ENCODE measurements at places on chromosomes 4 and X. TPM values are rescaled to one million over a fixed set of nuclear protein-coding genes. Genes with fewer than 3 reads are reported as not detected.
A peak's percentile ranks its signal among the peaks of the same experiment; 100 is the strongest.

DNA sequence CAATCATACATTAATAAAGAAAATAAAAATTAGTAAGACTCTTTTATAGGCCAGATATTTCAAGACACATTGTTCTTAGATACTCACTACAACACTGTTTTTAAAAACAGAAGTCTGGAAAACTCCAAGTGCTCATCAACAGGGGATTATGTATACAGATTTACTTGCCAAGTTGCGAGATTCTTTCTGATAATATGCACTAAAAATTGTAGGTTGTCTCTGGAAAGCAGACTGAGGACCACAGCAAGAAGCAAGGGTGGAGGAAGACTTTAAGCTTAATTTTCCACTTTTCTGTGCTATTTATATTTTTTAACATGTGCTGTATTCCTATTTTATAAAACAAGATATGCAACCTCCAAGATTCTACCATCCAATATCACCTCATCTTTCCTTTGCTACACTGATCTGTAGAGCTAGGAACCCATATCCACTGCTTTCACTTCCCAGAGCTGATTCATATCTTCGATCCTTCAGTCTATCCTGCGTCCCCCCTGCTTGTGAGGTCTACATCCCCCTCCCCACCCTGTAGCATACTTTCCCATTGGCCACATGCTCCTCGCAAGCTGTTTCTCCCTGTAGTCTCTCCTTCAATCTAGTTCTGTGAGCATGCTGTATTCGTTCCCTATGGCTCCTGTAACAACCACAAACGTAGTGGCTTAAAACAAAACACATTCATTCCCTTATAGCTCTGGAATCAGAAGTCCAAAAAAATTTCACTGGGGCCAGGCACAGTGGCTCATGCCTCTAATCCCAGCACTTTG lies 15.7 kb downstream of the SOD3 start:
- H3K27me3 ChIP-seq, result no peaks in the 10 kb centered on the region
- H3K4me3 ChIP-seq, result no peak overlapping the region
- no peak for DNase-seq
- peaks cover 4% of the 10 kb centered on the region for H3K4me1 ChIP-seq
- H3K27ac ChIP-seq, result no peak overlapping the region

MXRA5 gene
- 20.9 TPM for total RNA-seq

LRCH2 gene
- total RNA-seq, result 2.5 TPM

DNA sequence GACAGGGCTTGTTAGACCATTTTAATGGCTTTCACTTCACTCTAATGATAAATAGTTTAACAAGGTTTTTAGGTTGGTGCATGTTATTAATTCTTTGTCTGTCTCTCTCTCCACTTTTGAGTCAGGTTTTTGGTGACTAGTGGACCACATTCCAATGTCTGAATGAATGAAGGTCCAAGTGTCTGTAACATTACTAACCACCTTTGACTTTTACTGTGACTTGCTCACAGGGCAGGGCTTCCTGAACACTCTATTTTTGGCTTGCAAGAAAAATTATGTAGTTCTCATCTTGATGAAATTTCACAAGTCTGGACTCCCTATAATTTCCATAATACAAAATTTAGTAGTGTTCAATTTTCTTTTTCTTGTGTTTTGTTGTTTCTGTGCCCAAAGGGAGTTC lies 78.9 kb upstream of the BMPR1B start:
- no peaks in the 10 kb centered on the region for H3K27me3 ChIP-seq
- H3K4me1 ChIP-seq, result peaks cover 27% of the 10 kb centered on the region
- no peak overlapping the region for H3K27ac ChIP-seq
- no peak overlapping the region for H3K4me3 ChIP-seq

CLDN24 gene
- not detected for total RNA-seq

DNA sequence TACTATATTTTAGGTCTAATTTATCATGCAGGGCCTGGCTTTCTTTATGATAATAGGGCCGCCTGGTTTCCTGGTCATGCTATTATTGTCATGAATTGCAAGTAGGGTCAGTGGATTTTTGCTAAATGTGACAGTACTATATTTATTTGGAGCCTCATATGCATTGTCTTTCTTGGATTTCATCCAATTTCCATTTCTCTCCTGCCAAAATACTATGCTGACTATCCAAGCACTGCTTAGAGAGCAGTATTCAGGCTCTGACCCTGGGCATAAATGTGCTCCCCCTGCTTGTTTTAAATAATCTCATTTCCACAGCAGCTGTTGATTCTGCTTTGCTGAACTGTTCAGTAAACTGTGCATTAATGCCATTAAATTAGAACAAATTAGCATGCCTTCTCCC lies 269.3 kb downstream of the GPM6A start:
- no peak overlapping the region for H3K4me3 ChIP-seq
- H3K4me1 ChIP-seq, result no peaks in the 10 kb centered on the region
- DNase-seq, result no peak

DNA sequence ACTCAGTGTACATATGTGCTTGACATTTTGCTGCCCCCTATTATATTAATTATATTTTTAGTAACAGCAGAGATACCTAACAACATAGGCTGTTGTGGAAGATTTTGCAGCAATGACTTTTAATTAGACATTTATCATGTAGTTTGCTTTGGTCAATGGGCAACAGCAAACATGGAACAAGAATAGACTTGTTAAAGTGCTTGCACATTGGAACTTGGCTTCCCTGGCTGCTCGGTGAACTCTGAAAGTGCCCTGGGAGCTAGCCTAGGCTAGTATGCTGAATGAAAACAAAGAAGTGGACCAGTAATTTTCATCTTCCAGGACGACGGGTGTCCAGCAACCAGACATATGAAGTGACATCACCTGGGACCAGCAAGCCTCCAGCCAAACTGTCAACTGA lies 1157.1 kb downstream of the ARAP2 start:
- no peak for DNase-seq
- H3K36me3 ChIP-seq, result no peaks in the 10 kb centered on the region
- no peak overlapping the region for H3K4me3 ChIP-seq

GRCh38 chrX:40402831-40403533 lies 177.8 kb upstream of the ATP6AP2 start:
- no peaks in the 10 kb centered on the region for H3K4me1 ChIP-seq
- no peaks in the 10 kb centered on the region for H3K36me3 ChIP-seq
- peak; percentile 79 for DNase-seq

- H3K4me3 ChIP-seq, result peak overlapping the region; percentile 79
- DNase-seq, result peak; percentile 94
- H3K4me1 ChIP-seq, result peaks cover 11% of the 10 kb centered on the region
- no peaks in the 10 kb centered on the region for H3K36me3 ChIP-seq
- H3K27me3 ChIP-seq, result no peaks in the 10 kb centered on the region
- peak overlapping the region; percentile 92 for H3K27ac ChIP-seq
Measured at GRCh38 chrX:52934704-52935469, 23.4 kb downstream of the FAM156A start.

TRAM1L1 gene
- total RNA-seq, result 4.3 TPM

DNA sequence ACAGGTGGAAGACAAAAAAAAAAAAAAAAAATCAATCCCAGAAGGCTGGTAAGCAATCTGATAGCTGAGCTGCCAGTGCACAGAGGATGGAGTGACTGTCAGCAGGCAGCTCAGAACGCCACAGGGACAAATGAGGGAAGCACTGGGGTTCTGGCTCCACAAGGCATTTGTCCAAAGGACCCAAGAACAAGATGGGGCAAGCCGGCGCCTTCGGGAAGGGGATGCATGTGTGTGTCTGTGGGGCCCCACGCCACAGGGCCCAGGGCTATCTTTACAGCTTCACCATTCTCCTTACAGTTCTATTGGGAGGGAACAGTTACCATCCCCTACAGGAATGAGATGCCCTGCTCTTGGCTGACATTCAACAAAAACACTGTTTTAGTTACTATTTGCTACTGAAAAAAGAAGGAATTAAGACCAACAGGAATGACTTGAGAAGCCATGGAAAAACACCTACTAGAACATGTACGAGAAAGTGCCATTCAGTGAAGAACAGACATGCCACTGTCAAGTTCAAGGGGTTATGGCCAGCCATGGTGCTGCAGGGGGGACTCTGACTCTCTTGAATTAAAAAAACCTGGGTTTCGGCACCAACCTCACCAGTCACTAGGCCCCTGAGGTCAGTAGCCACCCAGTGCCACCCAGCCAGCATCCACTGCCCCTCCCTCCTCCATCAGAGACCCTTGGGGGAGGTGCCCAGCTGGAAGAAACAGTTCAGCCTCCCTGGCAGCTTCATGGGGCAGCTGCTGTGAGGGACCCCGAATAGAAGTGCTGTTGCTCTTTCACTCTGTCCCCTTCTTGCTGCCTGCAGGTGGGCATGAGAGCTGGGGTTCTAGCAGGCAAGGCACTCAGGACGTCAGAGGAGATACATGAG lies 18.5 kb downstream of the WDR1 start:
- peak overlapping the region; percentile 99 for H3K27ac ChIP-seq
- H3K4me3 ChIP-seq, result no peak overlapping the region
- H3K27me3 ChIP-seq, result no peaks in the 10 kb centered on the region
- peak; percentile 78 for DNase-seq
- peaks cover 84% of the 10 kb centered on the region for H3K36me3 ChIP-seq
- H3K4me1 ChIP-seq, result peaks cover 85% of the 10 kb centered on the region

DNA sequence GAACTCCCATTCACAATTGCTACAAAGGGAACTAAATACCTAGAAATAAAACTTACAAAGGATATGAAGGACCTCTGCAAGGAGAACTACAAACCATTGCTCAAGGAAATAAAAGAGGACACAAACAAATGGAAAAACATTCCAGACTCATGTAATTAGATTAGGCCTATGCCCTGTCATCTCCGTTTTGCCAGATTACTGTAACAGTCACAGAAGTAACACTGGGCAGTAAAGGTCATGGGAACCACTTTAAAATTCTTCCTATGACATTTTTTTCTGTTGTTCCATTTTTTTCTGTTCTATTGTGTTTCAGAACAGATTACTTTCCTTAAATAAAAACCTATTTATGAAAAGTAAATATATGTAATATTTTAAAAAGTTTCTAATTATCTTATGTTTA lies 199.4 kb upstream of the CENPE start:
- no peaks in the 10 kb centered on the region for H3K27me3 ChIP-seq
- H3K27ac ChIP-seq, result no peak overlapping the region
- H3K4me1 ChIP-seq, result no peaks in the 10 kb centered on the region
- H3K4me3 ChIP-seq, result no peak overlapping the region
- no peaks in the 10 kb centered on the region for H3K36me3 ChIP-seq

GRCh38 chr4:176238826-176239225 lies 30.2 kb downstream of the ASB5 start:
- no peaks in the 10 kb centered on the region for H3K36me3 ChIP-seq
- peak overlapping the region; percentile 92 for H3K27ac ChIP-seq
- H3K4me3 ChIP-seq, result no peak overlapping the region
- H3K27me3 ChIP-seq, result no peaks in the 10 kb centered on the region
- H3K4me1 ChIP-seq, result peaks cover 22% of the 10 kb centered on the region

- H3K4me1 ChIP-seq, result no peaks in the 10 kb centered on the region
- peaks cover 10% of the 10 kb centered on the region for H3K27me3 ChIP-seq
- DNase-seq, result no peak
- no peak overlapping the region for H3K27ac ChIP-seq
- H3K4me3 ChIP-seq, result no peak overlapping the region
Measured at GRCh38 chrX:43745938-43746721, 90.0 kb downstream of the MAOA start.

GRCh38 chrX:20042221-20042620 lies 51.4 kb upstream of the BCLAF3 start:
- H3K27me3 ChIP-seq, result no peaks in the 10 kb centered on the region
- no peak for DNase-seq
- H3K4me1 ChIP-seq, result no peaks in the 10 kb centered on the region
- no peak overlapping the region for H3K4me3 ChIP-seq
- no peaks in the 10 kb centered on the region for H3K36me3 ChIP-seq

DNA sequence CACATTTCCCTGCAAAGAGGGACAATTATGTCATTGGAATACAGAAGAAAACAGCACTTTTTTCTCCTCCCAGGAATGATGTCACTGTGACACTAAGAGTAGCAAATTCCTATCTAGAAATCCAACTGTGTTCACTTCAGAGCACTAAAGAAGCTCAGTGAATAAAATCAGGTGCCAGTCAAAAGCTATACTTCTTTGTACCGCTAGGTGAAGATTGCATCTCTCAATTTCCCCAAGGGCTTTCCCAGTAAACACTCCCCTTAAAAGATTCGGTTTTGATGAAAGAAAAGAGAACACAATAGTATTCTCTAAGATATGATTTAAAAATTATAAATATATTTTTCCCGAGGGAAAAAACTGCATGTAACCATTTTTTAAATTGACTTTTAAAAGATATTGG lies 104.7 kb upstream of the MID1 start:
- peaks cover 13% of the 10 kb centered on the region for H3K4me1 ChIP-seq
- DNase-seq, result no peak

MAGEA10 gene
- not detected for total RNA-seq

GRCh38 chr4:84235126-84235944 lies 263.8 kb downstream of the NKX6-1 start:
- H3K27me3 ChIP-seq, result no peaks in the 10 kb centered on the region
- H3K27ac ChIP-seq, result no peak overlapping the region
- no peaks in the 10 kb centered on the region for H3K4me1 ChIP-seq
- H3K36me3 ChIP-seq, result no peaks in the 10 kb centered on the region

GRCh38 chr4:164438321-164438720 lies 315.6 kb upstream of the SMIM31 start:
- no peak overlapping the region for H3K27ac ChIP-seq
- no peaks in the 10 kb centered on the region for H3K36me3 ChIP-seq
- no peak overlapping the region for H3K4me3 ChIP-seq

DNA sequence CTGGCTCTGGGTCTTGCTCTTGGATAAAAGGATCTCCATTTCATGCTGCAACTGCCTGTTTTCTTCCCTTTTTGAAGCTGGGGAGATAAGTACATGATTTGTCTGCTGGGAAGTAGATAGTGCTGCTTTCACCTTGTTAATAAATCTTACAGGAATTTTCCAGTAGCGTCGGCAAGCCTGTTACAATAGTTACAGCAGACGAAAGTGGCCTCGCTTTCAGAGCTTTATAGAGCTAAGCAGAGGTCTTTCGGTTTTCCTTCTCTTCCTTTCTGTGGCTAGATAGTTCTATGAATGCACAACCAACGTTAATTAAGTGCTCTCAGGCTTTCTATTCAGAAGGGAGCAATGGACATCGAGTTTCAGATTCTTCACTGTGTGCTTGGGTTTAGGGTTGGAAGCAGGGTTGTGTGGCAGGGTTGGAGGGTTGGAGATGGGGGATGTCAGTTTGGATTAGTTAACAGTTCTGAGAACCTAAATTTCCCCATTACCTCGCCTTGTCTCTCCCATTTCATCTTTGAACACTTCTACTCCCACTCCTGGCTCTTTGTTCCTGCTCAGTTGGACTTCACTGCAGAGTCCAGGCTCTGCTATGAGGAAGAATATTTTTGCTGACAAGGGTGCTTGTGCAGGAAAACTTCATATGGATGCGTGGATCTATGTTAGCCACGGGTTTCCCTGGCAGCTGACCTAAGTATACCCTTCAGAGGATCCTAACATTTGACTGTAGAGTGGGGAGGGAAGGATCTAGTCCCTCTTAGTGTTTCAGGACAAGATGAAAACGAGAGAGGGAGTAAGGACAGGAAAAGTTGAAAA lies 237.9 kb downstream of the ARHGAP10 start:
- no peaks in the 10 kb centered on the region for H3K27me3 ChIP-seq
- no peak overlapping the region for H3K27ac ChIP-seq

DMRTC1 gene
- total RNA-seq, result not detected

GRCh38 chr4:42555828-42556227 lies 101.1 kb downstream of the ATP8A1 start:
- H3K27me3 ChIP-seq, result no peaks in the 10 kb centered on the region
- no peaks in the 10 kb centered on the region for H3K4me1 ChIP-seq
- DNase-seq, result no peak
